ENCODE measurements at places on chromosomes 2 and 18.

GRCh38 chr2:95667480-95667879, 75.7 kb downstream of the TRIM43 start:
- no peak for DNase-seq

DNA sequence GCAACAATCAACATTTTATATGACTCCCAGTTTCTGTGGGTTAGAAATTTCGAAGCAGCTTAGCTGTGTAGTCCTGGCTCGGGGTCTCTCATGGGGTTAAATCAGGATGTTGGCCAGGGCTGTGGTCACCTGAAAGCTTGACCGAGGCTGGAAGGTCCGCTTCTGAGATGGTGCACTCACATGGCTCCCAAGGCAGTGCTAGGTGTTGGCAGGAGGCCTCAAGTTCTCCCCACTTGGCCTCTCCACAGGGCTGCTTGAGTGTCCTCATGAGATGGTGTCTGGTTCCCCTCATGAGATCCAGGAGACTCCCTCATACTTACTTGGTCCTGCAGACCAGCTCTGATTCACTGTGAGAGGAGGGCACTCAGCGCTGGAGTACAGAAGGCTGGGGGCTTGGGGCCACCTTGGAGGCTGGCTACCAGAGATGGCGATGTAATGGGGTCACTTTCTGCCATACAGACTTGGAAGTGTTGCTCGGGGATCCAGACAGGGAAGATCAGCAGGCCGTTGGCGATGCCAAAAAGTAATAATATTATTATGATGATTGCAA, 98.8 kb downstream of the INHBB start:
- no peak for DNase-seq

GRCh38 chr18:40673150-40673549, 1281.9 kb upstream of the PIK3C3 start:
- DNase-seq = no peak

DNA sequence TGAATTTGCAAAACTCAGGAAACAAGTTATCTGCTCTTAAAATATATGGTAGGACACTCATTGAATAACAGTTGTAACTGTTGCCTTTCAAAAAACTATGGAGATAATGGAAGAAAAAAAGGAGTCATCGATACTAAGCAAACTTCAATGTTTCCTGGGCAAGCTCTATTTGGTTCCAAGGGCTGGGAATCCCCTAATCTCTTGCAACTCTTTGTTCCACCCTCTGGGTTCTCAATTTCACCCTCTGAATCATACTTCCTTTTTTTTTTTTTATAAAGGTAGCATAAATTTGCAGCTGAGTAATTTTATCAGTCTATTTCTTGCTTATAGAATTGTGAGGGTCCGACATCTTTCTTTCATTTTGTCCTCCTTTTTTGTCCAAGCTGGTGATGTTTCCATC, 36.7 kb downstream of the SLC9A4 start:
- no peak for DNase-seq

GRCh38 chr2:33532146-33532545, 55.7 kb downstream of the RASGRP3 start:
- no peak for DNase-seq

DNA sequence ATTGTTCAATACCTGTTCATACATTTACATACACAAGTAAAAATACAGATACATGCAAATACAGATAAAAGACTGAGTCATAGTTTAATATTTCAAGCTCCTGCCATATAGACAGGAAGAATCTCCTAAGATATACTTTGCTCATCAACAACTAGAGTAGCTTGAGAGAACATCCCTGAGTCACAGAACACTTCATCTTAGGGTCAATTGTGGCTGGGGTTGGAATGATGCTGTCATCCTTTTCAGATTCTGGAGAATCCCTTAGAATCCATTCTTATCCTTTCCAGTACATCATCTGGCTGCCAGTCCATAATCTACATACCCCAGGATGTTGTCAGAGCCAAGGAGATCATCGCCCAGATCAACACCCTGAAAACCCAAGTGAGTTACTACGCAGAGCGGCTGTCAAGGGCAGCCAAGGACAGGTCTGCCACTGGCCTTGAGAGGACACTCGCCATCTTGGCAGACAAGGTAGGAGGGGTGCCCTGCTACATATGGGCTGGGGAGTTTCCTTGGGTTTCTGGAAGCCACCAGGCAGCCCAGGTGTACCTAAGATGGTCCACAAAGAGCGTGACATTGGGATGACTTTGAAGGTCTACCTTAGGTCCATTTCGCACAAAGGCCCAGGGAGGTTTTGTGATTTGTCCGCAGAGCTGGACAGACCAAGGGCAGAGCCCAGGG, 55.7 kb downstream of the COA5 start:
- no peak for DNase-seq

DNA sequence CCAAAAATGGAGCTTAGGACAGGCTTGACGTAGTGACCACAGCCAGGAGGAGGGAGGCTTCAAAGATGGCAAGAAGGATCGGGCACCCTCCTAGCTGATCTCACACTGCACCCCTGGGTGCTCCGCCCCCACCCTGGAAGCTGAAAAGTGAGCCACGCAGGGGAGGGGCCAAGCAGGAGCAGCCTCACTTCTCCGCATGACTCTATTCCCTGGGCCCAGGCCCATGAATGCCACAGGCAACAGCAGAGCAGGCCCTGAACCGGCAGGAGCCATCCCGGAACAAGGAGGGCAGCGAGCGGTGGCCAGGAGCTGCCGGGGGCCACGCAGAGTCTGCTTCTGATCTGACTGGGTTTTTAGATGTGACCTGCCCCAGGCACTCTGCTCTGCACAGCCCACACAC, 30.0 kb downstream of the BIN1 start:
- DNase-seq = no peak

GRCh38 chr2:98505971-98506664, 61.5 kb downstream of the INPP4A start:
- no peak for DNase-seq

DNA sequence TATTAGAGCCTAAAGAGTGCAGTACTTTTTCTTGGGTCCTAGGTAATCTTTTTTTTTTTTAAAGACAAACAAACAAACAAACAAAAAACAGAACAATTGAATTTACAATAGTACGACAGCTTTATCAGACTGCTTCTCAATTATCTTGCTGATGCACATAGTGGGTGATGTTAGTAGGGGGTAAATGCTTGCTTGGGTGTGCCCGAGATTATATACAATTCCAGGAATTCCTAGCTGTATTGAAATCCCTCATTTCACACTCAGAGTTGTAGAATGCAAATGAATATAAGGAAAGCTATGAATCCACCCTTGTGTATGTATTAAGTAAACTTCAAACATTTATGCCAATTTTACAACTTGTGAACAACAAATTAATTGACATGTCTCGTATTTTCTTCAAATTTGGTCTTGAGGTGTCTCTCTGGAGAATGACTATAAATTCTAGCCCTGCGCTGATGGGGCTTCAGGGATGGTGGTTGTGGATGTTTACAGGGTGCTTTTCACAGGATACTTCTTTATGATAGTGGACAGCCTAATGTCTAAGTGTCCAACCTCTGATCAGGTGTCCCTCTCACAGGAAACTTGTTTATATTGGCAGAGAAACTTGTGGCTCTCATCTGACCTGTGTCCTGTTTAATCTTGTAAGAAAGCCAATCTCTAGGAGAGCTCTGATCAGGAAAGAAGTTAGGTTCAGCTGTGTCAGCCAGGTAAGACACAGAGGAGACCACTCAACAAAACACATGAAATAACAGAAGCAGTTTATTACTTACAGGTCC, 61.9 kb upstream of the SLC39A10 start:
- no peak for DNase-seq

GRCh38 chr2:160596441-160596840, 102.8 kb upstream of the RBMS1 start:
- no peak for DNase-seq

GRCh38 chr2:98444436-98445176, at the start of gene INPP4A:
TSS of gene INPP4A (plus strand) at chr2:98444858. CDS start at chr2:98520049, 75,191 bp downstream.
- DNase-seq = peak; percentile 15

- DNase-seq = no peak
Measured at GRCh38 chr18:2683055-2683454, 27.5 kb downstream of the SMCHD1 start.

DNA sequence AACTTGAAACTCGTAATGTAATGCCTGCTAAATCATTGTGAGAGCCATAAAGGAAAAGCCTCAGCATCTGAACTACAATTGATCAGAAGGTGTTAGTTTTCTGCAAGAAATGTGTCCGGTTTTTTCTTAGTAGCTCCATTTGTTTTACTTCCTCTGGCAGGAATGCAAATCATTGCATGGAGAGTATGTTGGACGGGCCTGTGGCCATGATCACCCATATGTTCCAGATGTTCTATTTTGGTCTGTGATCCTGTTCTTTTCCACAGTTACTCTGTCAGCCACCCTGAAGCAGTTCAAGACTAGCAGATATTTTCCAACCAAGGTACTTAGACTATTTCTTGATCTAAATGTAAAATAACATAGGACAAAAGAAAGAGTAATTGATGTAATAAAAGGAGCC, 126.6 kb downstream of the DPP4 start:
- DNase-seq = no peak

DNA sequence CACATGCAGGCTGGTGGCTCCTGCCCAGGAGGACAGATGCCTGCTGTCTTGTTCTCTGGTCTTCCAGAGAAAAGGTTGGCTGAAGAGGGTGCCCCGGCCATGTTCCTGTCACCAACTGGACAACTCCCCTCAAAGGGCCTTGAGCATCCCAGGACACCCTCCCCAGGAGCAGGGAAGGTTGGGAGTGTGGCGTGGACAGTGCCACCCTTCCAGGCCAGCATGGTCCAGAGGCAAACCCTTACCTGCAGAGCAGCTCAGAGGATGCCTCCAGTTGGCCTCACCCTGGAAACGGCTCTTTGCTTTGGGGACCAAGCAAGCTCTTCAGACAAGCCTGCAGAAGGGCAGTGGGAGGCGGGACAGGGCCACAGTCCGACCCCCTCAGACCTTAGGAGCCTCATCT, 4.9 kb upstream of the GPC1 start:
- DNase-seq = no peak

GRCh38 chr2:16256601-16257321, 316.4 kb downstream of the MYCN start:
- no peak for DNase-seq

DNA sequence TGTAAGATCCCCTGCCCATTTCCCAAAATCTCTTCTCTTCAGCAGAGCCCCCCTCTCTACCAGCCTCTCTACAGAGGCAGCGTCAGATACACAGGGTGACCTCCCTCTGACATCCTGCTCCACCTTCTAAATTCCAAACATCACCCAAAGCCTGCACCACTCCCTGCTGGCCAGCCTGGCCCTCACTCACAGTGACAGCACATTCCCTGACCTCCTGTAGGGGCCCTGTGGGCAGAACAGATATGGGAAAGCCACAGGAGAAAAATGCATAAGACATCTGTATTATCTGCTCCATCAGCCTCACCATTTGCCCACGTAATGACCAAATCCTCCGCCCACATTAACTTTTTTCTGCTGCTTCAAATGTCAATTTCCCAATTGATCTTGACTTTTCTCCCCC, 40.6 kb downstream of the TRABD2A start:
- no peak for DNase-seq

GRCh38 chr2:33205693-33206434, 259.1 kb downstream of the LTBP1 start:
- DNase-seq = no peak

DNA sequence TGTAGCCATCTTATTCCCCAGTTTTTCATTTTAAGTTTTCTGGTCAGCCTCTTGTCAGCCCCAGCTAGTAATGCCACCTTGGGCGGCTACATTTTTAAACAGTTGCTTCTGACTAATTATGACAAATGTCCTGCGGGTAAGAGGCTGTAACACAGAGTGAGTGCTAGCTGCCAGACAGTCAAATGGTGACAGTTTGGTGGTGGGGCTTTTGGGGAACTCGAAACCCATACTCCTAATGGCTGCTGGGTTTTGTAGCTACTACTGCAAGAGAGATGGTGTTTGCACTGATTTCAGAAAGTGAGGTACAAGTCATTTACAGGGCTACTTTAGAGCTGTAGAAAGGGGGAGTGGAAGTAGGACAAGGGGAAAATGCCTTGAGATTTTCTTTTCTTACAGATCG, 48.2 kb downstream of the ZCCHC2 start:
- no peak for DNase-seq

GRCh38 chr2:207816546-207816945, 46.8 kb upstream of the FZD5 start:
- DNase-seq = no peak

Measured in NCI-H748 treated with DMSO at 0.1 percent for 48 hours (cell line).